Activated T-cell treated with anti-CD3 and anti-CD28 coated beads, Interleukin-2, amount 50 U/mL, for 24 hours (primary cell): ENCODE measurements at places on chromosomes 2 and 18.

DNA sequence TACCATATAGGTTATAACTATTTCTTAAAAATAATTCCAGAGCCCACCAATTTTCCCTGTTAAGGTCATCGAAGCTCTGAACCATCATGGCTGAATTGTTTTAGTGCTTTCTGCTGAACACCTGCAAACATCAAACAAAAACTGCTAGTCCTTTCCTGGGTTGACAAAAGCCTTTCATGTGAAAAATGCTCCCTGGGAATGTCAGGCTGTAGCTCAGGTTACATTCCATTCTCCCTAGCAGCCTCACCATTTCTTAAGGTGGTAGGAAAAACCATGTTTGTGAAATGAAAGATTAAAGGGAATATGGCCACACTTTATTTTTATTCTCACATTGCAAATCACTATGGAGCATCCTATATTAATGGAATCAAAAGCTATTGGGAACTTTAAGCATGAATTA lies 5.7 kb downstream of the TCF4 start:
- DNase-seq: no peak

DNA sequence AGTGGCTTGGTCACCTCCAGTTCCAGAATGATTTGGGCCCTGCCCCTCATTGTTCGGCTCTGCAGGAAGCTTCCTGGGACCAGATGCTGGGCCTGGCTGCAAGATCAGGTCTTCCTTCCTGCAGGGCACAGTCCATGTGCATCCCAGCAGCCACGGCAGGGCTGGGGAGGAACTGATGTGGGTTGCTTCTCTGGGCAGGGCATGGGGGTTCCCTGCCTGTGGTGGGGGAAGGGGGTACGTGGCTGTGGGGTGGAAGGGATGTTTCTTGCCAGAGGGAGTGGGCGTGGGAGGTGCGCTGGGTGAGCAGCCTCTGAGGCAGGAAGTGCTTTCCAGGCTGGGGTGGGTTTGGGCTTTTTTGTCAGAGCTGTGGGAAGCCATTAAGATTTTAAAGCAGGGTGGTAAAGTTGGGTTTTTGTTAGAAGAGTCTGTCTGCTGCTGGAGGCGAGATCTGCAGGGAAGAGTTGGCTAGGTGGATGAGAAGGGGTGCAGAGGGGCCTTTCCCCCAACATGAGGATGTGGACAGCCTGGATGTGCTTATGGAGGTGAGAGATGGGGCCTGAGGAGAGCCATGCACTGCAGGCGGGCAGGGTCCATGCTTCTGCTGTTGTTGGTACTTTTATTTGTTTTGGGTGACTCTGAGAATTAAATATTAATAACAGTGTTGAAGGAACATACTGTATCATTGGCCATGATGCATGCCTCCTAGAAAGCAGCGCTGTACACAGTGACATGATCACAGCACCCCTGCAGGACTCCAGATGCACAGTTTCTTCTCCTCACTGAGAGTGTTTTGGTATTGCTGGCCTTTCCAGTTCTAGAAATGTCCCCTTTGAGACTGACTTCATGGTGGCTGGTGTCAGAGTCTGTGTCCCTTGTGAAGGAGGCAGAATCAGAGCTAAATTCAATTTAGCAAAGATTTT lies 45.3 kb downstream of the DGKD start:
- DNase-seq: peak; percentile 56

DNA sequence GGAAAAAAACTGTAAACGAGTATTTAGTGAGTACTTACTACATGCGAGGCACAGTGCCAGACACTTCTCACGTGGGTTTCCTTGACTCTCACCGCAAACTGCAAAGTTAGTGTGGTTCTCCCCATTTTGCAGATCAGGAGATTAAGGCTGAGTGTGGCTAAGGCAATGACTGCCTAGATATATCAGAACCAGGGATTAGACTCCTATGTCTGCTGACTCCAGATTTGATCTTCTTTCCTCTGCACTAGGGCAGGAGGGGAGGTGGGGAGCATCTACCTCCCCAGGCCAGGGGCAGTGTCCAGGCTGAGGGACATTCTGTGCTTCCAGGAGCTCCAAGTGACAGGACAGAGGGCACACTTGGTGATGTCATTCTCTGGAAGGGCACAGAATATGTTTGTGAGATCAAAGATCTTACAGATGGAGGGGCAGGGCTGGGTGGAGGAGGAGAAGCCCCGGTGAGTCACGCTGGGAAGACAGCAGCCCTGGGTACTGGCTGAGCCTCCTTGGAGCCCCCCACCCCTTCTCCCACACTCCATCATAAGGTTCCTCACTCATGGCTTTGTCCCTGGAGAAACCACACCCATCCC lies 92.4 kb downstream of the RHOB start:
- DNase-seq: no peak

DNA sequence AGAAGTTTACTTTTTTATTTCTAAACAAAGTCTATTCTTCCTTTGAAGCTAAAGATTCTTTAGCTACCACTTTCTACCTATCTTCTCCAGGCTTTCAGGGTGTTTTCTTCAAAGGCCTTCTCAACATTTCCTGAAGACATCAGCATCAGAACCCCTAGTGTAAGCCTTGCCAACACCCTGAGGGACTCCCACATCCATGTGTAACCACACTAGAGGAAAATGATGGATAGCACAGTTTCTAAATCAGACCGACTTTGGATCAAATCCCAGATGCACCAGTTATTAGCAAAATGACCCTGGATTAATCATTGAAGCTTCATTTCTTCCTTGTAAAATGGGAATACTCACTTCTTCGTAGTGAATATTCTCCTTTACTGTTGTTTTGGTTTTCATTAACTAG lies 4.7 kb upstream of the TTN start:
- DNase-seq: no peak

DNA sequence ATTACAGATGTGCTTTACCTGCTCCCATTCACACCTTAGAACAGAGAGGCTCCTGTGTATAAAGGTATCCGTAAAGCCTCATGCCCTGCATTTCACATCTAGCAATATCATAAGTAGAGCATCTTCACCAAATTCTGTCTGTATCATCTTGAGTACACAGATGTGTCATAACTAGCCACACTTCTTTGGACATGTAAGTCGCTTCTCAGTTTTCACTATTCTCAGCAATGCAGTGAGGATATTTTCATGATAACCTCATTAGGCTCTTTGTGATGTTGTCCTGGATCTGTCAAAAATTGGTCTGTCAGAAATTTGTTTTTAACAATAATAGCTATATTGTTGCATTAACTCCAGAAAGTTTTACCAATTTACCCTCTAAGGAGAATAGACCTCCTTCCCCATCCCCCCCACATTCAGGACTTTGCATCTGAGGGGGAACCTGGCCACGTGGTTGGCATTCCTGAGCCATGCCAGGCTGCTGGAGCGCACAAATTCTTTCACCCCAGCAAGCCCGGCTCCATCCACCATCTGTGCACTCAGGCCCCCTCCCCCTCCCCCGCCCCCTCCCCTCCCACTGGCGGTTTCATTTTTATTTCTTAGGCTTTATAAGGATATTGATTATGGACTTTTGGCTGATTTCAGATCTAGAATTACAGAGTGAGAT lies 34.1 kb downstream of the AGAP1 start:
- no peak for DNase-seq

- no peak for DNase-seq
These were observed 13.8 kb downstream of the LAPTM4A start for GRCh38 chr2:20037660-20038059.

GRCh38 chr2:42846932-42847595 lies 54.7 kb upstream of the HAAO start:
- DNase-seq: no peak

DNA sequence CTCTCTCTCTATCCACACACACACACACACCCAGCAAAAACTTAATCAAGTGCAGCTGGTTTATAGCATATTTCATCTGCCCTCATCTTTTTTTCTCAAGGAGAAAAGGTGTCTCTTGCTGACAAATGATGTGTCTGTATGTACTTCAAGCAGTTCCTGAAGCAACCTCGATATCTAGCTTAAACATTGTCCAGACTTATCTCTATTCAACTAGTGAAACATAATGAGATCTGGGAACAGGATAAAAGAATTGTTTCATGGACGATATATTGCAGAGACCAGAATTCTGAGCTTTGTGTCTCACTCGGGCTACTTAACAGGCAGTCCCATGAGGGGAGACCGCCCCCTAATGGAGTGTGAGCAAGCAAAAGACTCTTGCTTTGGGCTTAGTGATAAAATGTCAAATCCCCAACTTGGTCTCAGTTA lies 929.2 kb upstream of the SOX11 start:
- no peak for DNase-seq

DNA sequence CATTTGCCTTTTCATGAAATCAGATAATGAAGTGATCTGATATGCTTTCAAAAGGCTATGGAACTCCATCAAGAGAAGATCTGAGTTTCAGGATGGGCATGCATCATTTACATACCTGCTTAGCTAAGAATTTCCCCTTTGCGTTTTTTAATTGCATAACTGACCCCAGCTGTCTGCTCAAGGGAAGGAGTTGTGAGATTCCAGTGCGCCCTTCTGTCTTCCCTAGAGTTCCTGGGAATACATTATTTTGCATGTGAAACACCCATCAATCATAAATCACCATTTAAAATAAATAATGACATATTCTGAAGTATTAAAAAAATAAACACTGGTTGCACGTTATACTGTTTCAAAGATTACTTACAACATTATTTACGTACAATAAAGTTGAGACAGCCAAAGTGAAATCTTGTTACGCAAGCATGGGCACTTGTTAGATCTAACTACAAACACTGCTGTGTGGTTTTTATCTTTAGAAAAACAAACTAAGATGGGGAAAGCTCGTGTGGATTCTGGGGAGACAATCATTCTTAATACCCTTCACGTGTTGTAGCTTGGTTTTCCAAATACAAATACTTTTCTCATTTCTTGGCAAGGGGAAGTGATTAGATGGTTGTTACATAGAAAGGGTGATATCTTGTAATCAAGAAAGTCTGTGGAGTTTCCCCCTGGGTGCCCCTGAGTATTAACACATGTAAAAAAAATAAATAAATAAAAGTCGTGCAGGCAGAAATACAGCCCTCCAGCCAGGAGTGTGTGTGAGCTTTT lies 125.7 kb upstream of the LMAN1 start:
- DNase-seq: no peak

DNA sequence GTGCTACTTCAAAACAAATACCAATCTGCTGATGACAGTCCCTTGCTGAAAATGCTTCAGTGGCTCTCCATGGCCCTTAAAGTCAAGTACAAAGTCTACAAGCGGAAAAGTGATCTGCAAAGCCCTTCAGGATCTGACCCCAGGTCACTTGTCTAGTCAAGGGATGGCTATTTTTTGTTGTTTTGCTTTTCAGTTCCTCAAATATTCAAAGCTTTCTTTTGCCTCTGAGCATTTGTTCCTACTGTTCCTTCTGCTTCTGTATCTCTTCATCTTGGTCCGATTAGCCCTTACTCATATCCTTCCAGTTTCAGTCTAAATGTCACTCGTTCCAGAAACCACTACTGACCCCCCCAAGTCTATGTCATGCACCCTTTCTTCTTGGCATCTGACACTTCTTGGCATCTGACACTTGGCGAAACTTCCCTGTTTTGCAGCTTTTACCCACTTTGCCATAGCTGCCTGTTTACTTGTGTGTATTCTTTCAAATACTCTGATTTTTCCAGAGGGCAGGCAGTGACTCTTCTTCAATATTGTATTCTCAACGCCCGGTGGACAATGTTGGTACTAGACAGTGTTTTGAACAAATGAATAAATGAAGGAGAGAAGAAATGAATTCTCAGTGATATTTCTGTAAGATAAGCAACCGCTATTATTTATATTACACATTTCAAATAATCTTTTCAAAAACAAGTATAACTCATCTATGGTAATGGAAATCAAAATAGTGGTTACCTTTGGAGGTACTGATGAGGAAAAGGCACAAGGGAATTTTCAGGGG lies 175.9 kb upstream of the FN1 start:
- DNase-seq: no peak

GRCh38 chr2:216516730-216517350 lies 18.2 kb downstream of the RPL37A start:
- no peak for DNase-seq

GRCh38 chr2:170818036-170818751 lies 1.5 kb downstream of the GAD1 start:
- DNase-seq: peak; percentile 52

DNA sequence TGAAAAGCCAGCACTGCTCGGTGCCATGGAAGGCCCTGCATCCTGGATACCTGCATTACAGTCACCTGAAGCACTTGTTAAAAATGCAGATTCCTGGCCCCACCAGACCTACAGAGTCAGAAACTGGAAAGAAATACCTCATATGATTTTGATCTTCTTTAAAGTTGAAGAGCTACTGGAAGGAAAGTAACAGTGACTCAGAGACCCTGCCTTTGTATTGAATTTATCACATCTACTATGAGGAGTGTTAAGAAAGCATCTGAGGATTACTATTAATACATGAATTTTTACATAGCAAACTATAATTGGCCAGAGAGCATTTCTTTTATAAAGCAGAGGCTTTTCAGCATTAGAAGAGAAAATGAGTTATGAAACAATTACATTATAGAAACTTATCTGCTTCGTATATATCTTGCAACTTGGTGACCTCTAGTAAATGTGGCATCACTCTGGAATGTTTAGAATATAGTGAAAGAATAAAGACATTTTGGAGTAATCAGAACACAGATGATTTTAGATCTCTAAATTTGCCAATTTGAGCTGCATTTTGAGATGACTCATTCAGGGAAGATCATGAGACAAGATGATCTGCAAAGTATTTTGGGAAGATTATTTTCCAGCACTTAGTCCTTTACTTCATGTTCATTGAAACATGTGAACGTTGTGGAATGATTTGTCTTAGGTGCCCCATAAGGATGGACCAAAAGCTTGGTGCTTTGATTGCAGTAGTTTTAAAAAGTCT lies 12.2 kb downstream of the PTPRM start:
- no peak for DNase-seq

DNA sequence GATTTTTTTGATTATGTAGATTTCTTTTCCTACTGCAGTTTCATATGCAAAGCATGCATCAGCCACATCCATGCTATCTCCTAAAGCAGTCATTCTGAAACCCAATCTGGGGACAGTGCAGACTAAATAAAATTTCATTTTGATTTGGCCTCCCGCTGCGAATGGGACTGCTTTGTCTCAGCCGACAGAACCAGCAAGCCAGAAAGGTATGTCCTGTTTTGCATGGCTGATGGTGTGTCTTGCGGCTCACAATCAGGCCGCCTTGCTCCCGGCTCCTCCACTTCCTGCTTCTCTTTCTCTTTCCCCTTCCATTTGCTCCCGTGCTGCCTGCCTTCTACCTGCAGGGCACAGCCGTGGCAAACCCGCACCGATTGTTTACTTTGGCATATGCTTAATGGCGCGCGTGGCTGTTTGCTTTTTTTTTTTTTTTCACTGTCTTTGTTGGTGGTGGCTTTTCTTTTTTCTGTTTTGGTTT lies 419.6 kb upstream of the POU3F3 start:
- DNase-seq: no peak

DNA sequence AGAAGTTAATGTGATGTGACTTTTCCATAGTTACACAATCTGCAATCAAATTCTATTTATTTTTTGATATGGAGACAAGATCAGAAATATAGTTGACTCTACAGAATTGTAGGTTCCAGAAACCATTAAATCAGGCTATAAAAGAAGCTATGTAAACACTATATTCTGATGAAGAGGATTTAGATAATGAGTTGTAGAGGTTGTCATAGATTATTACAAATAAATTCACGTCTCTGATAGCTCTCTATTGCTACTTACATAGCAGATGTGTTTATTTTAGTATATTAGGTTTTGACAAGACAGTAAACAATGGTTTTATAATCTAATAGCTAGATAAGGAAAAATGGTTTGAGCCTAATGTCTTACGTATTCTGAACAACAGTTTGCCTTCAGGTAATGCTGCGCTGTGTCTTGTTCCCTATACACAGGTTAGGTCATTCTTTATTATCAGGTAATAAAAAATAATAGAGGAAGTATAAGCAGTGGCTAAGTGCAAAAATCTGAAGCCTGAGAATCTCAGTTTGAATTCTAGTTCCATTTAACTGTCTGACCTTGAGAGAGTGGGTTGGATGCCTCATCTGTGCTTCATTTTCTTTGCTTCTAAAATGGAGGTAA lies 93.4 kb downstream of the PPP1R1C start:
- no peak for DNase-seq
